ENCODE measurements at places on chromosomes 13 and 19. TPM values are rescaled to one million over a fixed set of nuclear protein-coding genes. Genes with fewer than 3 reads are reported as not detected.

Gene CPB2
- not detected for total RNA-seq

Gene CC2D1A
- 15.9 TPM for total RNA-seq

Gene CEACAM3
- total RNA-seq = not detected

Gene SHANK1
- 32.3 TPM for total RNA-seq

Gene PAN3
- total RNA-seq = 10.0 TPM

Gene ZNF90
- total RNA-seq = not detected

Gene ZNF506
- 22.1 TPM for total RNA-seq

Gene RBM42
- 72.6 TPM for total RNA-seq

Gene FBXO17
- 22.1 TPM for total RNA-seq

Gene CADM4
- 1.6 TPM for total RNA-seq

Gene C2CD4C
- total RNA-seq = 0.16 TPM

Gene IRGC
- not detected for total RNA-seq

Gene EXOC3L2
- total RNA-seq = not detected

All from myocyte (in vitro differentiated cells).